PC-3 (cell line): ENCODE measurements at places on chromosomes 2 and 18. TPM values are rescaled to one million over a fixed set of nuclear protein-coding genes. Genes with fewer than 3 reads are reported as not detected.

- H3K4me1 ChIP-seq, result peaks cover 28% of the 10 kb centered on the region
- no peak for DNase-seq
- H3K4me3 ChIP-seq, result no peak overlapping the region
- no peak overlapping the region for H3K27ac ChIP-seq
These were observed 131.9 kb downstream of the TGIF1 start for GRCh38 chr18:3581890-3582289.

DNA sequence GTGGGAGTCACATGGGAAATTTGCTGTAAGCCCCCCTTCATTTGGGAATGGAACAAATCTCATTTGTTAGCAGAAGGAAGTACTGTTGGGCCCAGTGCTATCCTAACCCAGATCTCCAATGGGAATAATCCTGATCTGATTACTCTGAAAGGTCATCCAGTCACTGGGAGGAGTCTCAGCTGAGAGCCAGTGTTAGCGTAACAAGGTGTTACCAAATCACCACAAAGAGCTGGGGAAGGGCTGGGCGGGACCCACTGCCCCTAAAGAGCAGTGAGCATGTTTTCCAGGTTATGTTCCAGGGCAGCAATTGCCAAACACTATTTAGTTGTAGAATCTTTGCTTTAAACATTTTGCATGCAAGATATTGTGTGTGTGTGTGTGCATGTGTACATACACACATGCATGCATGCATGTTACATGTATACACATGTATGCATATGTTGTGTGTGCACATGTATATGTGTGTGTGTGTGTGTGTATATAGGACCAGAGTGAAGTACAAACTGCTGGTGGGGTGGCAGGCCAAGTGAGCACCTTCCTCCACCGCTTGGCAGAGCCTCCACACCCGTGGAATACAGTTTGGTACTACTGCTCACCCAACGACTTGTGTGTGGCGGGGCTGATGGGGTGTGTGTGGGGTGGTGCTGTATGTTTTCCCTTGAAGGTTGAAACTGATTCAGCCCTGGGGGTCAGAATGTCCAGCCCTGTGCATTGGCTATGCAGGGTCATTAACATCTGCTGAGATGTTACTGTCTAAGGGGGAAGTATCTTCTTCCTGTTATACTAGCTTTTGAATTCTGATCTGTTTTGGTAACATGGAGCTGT lies 15.2 kb downstream of the INPP5D start:
- H3K4me1 ChIP-seq, result no peaks in the 10 kb centered on the region
- no peak overlapping the region for H3K27ac ChIP-seq
- H3K27me3 ChIP-seq, result no peaks in the 10 kb centered on the region
- DNase-seq, result no peak

- H3K36me3 ChIP-seq, result no peaks in the 10 kb centered on the region
- no peaks in the 10 kb centered on the region for H3K4me1 ChIP-seq
- DNase-seq, result no peak
- H3K27ac ChIP-seq, result no peak overlapping the region
- H3K27me3 ChIP-seq, result no peaks in the 10 kb centered on the region
These were observed 116.9 kb upstream of the SCN7A start for GRCh38 chr2:166610913-166611305.

The TSPYL6 gene
- total RNA-seq, result not detected in 2 replicates

The HRH4 gene
- not detected in 2 replicates for total RNA-seq

The TMEM178A gene
- total RNA-seq, result 0.33 TPM in 1 of 2 replicates, not detected in the other
